DMS 273 treated with DMSO at 0.1 percent for 48 hours (cell line): ENCODE measurements at places on chromosomes 6 and 20.

DNA sequence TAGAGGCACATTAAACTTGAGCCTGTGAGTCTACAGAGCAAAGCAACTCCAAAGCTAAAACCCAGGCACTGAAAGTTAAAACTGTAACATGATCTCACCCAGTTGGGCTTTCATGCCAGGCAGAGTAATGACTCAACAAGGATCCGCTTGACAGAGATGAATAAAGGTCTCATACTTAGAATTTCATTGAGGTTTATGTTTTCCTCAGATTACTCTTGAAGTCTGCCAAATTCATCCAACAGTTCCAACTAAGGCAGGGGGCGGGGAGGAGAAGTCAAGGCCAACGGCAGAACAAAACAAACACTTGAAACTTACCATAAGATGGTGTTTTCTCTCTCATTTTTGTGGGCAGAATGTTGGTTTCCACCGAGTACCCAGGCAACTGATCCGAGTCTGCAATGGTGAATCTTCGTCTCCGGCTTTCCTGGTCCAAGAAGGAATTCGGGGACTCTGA, 54.0 kb upstream of the IPCEF1 start:
- DNase-seq: peak; percentile 31

DNA sequence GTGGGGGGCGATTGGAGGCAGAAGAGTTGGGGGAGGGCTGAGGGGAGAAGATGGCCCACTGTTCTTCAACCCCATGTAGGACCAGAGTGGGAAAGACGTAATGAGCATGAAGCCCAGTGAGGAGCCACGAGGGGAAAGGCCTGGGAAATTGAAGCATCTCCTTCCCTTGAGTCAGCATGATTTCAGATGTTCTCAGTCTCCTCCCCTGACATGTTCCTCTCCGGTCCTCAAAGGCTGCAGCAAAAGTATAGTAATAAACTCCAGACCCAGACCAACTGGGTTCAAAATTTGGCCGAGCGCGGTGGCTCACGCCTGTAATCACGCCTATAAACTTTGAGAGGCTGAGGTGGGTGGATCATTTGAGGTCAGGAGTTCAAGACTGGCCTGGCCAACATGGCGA, 1.9 kb upstream of the NFKBIE start:
- no peak for DNase-seq

DNA sequence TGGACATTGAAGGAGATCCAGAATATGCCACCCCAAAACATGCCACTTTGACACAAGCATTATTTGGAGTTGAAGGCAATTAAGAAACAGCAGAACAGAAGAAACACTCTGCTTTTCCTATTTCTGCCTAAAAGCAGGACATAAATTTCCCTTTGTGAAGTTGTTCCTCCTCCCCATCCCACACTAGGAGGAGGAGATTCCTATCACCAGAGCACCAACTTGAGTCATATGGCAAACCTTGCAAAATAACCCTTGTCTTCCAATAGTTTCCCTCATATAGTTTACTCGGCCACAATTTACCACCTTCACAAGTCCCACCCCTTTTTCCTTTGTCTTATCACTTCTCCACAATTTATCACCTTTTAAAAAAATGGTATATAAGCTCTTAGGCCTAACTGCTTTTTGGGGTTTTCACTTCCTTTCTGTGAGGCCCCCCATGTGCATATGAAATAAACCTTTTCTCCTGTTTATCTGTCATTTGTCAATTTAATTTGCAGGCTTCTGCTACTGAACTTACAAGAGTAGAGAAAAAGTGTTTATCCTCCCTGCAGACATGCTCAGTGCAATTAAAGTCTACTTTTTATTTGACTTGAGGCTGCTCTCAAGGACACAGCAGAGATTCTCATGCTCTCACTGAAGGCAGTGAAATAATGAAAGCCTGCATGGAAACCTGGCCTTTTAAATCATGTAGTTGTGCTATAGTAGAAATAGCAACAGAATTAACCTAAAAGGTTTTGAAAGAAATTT, 2.8 kb upstream of the RAB23 start:
- no peak for DNase-seq

DNA sequence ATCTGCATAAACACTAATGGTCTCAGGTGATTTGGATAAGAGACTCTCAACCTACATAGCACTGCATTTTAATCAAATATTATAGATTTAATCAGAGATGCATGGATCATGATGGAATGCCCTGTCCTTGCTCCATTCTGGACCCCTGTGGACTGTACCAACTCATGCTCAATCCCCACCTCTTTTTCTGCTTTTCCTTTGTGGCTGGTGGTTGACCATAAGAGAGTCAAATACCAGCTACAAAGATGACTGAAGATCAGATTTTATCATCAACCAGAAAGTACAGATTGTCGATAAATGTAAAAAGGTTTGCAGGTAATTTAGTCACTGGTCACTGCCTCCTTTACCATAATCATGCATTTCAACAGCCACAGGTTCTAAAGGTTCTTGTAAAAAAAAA, 116.2 kb downstream of the ME1 start:
- no peak for DNase-seq
